ENCODE measurements at places on chromosomes 1 and 21.

DNA sequence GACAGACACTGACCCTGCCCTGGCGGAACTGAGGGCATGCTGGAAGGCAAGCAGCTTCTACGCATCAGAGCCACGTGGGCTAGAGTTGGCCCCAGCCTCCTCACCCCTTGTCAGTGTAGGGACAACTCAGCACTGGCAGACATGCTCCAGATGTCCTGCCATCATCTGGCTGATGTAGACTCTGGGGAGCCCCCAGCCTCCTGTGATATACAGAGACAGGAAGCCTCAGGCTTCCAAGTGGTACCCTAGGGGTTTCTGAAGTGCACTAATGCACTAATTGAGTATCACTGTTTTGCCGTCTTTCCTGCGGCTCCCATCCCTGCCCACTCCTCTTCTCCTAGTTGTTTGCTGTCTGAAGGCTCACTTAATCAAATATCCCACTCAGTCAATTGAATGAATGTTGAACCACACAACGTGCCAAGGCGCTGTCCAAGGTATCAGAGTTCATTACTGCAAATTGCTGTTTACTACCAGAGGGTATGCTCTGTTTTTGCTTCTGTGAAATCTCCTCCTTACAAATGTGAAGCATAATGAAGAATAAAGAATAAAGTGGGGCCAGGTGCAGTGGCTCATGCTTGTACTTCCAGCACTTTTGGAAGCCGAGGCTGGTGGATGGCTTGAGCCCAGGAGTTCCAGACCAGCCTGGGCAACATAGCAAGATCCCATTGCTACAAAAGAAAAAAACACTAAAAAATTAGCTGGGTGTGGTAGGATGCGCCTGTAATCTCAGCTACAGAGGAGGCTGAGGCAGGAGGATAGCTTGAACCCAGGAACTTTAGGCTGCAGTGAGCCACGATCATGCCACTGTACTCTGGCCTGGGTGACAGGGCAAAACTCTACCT is 76.4 kb upstream of the ZBTB18 start:
- no peak for DNase-seq

GRCh38 chr1:230519246-230519645 is 93.1 kb upstream of the PGBD5 start:
- no peak for DNase-seq

DNA sequence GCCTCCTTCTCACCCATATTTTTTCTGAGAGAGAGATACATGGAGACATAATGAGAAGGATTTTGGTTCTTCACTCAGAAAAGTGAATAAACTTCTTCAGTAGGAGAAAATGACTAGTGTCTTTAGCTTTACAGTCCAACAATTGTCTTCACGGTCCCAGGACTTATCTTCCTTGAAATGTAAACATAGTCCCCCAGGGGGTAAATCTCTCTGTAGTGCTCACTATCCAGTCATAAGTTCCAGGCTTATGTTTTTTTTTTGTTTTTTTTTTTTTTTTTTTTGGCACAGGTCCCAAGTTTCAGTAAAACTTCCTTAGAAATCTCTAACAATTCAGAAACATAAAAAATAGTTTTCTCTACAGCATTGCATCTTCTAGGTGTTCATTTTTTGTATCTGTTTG is 890.2 kb upstream of the B3GALT2 start:
- DNase-seq = no peak

GRCh38 chr1:36542962-36543515 is 60.3 kb upstream of the CSF3R start:
- no peak for DNase-seq

DNA sequence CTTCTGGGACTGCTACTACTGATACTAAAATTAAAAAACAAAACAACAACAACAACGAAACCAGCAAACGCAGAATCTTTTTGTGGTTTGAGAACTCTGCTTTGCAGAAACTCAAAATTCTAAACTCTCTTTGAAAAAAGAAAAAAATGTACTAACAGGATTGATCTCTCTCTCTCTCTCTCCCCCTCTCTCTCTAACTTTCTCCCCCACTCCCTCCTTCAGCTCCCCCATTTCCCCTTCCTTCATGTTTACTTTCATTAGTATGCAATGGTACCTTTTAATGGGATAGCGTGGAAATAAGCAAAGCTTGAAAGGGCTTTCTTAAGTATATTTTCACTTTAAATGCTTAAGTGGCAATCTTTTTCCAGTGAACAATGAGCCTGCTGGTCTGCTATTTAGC is 562.6 kb upstream of the ADGRL2 start:
- DNase-seq = no peak

GRCh38 chr1:101907264-101907663 is 89.5 kb downstream of the OLFM3 start:
- no peak for DNase-seq

DNA sequence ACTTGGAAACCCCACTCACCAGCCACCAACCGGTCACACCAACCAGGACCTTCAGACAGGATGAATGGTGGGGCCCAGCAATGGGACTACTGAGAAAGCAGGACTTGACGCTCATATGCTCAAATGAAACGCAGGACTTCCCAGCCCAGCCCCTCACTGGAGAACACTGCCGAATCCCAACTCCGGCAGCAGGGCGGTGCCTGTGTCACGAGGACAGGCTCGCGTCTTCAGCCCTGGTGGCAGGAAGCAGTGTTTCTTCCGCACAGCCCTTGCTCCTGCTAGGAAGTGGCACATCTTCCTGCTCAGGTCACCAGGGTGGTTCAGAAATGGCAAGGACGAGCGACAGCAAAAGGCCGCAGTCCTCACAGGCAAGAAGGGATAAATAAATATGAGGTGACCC is 38.9 kb downstream of the CD58 start:
- no peak for DNase-seq

GRCh38 chr1:218254296-218254946 is 30.7 kb upstream of the RRP15 start:
- DNase-seq = no peak

- no peak for DNase-seq
Measured at GRCh38 chr1:15260418-15261154, 13.6 kb downstream of the FHAD1 start.

GRCh38 chr1:53340660-53341520 is 13.0 kb upstream of the LRP8 start:
- DNase-seq = no peak

GRCh38 chr1:102970496-102971078 is 137.7 kb downstream of the COL11A1 start:
- DNase-seq = no peak

DNA sequence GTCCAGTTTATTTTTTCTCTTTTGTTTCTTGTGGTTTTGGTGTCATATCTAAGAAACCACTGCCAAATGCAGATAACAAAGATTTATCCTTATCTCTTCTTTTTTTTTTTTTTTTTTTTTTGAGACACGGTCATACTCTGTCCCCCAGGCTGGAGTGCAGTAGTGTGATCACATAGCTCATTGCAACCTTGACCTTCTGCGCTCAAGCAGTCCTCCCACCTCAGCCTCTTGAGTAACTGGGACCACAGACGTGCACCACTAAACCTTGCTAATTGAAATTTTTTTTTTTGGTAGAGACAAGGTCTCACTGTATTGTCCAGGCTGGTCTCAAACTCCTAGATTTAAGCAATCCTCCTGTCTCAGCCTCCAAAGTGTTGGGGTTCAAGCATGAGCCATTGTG is 8.9 kb downstream of the SLC66A1 start:
- no peak for DNase-seq

DNA sequence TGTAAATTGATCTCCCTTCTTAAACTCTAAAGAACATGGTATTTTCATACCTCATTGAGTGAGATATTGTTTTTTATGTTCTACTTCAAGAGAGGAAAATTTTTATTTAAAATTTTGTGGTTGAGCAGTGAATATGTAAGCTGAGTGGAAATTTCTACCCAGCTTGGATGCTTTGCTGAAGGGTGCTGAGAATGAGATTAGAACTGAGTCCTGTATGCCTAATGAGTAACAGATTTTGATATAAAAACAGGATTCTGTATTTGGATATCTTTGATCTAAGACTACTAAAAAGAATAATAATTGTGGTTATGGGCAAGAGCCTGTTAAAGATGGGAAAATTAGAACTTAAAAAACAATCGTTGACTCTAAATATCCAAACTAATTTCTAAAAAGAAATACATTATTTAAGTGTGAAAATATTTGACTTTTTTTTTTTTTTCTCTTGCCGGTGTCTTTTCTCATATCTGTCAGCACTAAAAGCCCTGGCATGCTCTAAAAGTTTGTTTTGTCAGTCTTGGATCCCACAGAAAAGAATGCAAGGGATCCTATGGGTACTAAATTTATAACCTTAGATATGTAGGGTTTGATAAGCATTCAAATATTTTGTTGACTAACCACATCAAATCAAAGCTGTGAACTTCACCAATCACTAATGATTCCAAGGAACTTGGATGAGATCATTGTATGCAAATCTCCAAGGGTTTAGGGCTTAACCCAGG is 652.3 kb downstream of the PTPRC start:
- DNase-seq = no peak

- no peak for DNase-seq
Measured at GRCh38 chr1:181398544-181398943, 84.8 kb upstream of the CACNA1E start.

- no peak for DNase-seq
Measured at GRCh38 chr1:184882957-184883815, 91.1 kb downstream of the NIBAN1 start.

DNA sequence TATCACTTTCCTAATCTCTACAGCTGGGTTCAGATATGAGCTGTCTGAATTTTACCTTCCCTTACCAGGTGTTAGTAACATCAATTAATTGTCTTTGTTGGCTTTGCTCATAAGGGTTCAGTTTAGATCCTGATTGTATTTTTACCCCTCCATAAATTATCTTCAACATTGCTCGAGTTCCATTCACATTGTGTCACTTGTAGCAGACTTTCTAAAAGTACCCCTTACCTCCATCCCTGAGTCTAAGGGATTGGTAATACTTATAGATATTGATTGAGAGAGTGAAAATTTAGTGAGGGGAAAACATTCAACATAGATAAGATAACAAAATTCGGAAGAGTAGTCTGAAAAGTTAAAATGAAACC is 7.3 kb downstream of the RASAL2 start:
- no peak for DNase-seq

GRCh38 chr1:31581821-31582810 is 5.8 kb downstream of the TINAGL1 start:
- no peak for DNase-seq

DNA sequence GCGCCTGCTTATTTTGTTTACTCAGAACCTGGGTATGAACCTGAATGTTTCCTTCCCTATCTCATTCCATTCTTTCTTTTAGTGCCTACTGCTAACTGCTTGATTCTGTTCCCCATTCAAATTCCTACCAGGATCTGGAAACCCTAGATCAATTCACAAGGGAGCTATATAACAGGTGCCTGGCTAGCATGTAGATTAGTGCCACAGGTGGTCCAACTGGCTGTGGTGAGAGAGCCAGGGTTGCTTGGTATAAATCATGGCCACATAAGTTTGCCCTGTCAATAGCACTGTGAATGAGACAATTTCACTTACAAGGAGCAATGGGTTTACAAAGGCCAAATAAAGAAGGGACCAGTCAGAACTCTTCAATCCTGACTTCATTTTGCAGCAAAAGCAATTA is 6.6 kb upstream of the PRPF38B start:
- DNase-seq = no peak

- no peak for DNase-seq
Measured at GRCh38 chr1:181100015-181100905, 11.8 kb downstream of the IER5 start.

- no peak for DNase-seq
Measured at GRCh38 chr1:205028924-205029323, 14.1 kb upstream of the CNTN2 start.

GRCh38 chr1:43414634-43415223 is 25.0 kb downstream of the SZT2 start:
- peak; percentile 42 for DNase-seq

DNA sequence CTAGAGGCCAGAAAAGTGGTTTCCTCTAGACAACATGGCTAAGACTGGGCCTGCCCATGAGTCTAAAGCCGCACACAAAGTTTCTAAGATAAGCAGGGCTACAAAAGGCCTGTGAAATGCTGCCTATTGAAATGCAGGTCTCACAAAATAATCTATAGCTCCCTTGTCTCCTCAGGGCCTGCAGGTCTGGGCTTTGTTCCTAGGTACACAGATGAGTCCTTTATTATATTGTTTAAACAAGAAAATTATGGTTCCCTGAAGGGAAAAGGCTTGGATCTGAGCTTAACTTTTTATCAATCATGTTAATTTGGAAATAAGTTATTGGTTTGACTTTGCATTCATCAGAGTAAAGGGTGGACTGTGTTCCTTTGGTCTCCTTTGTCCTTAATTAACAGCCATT is 413.4 kb upstream of the BEND5 start:
- no peak for DNase-seq

- DNase-seq = no peak
Measured at GRCh38 chr1:100968621-100969020, 57.0 kb downstream of the DPH5 start.

- no peak for DNase-seq
Measured at GRCh38 chr1:177571485-177572076, 398.3 kb downstream of the SEC16B start.

- DNase-seq = no peak
Measured at GRCh38 chr1:216119600-216119999, 303.6 kb downstream of the USH2A start.

DNA sequence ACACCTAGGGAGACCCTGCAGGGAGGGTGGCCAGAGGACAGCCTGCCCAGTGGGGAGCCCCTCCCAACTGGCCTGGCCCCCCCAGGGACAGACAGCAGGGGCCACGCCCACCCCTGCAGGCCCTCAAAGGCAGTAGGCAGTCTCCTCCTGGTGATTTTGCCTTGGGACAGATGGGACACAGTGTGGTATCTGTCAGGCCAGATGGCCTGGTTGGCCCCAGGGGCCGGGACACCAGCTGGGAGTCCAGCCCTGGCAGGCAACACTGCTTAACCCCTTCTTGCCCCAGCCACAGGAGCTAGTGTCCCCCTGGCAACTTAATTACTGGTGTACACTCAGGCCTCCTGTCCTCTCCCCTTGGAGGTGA is 17.8 kb downstream of the IFFO2 start:
- no peak for DNase-seq

GRCh38 chr1:20440785-20441200 is 45.2 kb downstream of the CAMK2N1 start:
- peak; percentile 13 for DNase-seq

DNA sequence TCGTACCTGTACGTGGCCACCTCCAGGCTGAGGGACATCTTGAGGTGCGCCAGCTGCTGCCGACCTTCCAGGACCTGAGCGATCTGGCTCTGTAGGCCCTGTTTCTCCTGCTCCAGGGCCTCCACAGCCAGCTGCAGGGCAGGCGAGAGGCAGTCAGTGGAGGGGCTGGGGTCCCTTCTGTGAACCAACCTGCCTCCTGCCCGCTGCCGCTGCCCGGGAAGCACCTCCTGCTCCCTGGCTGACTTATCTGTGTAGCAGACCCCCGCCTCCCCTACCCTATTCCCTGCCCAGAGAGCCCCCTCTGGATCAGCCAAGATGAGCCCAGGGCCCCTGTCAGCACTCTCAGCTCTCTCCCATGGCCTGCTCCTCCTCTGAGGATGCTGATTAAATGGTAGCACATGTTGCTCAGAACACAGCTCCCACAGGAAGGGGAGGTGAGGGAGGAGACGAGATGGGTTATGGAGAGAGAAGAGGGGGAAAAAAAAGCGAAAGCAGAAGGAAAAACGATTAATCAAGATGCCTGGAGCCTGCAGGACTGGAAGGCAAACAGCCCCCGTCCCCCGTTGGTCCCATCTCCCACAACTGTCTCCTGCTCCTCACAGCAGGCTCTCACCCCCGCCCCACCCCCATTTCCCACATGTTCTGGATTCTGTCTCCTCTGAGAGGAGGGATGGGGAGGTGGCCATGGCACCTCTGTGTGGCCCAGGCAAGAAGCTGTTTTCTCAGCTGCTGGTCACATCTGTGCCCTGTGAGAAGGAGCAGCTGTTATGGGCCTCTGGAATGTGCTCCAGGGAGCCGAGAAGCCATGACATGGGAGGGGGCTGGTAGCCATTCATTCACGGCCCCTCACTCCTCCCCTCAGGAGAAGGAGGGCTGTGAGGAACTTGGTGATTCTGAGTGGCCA is 1.7 kb downstream of the NES start:
- DNase-seq = no peak

Data from stimulated activated naive CD4-positive, alpha-beta T cell (primary cell).